Stimulated activated CD8-positive, alpha-beta memory T cell treated with anti-CD3 and anti-CD28 coated beads, Interleukin-4, amount 100 ng/mL, for 4 hours (primary cell): ENCODE measurements at places on chromosomes 5 and 9.

DNA sequence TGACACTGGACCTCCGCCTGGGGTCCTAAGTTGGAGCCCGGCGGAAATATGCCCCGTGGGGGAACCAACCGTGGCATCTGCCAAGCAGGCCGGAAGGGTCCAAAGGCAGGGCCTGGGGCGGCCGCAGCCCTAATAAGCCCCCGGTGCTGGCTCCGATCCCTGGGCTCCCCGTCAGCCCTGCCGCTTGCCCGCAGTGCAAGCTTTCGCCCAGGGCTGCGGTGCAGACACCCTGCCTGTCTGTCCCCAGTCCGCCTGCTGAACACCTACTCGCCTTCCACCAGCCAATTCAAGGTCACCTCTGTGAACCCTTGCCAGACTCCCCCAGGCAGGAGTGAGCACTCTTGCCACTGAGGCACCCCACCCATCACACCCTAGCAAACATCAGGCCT lies 502 bp upstream of the PTGR1 start:
- DNase-seq: no peak

GRCh38 chr9:134757216-134757975 lies 115.8 kb downstream of the COL5A1 start:
- DNase-seq: no peak

GRCh38 chr9:84271531-84271900 lies 69.0 kb downstream of the SLC28A3 start:
- DNase-seq: no peak

GRCh38 chr5:138685193-138685745 lies 68.0 kb upstream of the CTNNA1 start:
- no peak for DNase-seq

GRCh38 chr5:134328619-134329018 lies 38.4 kb downstream of the CDKL3 start:
- no peak for DNase-seq

- no peak for DNase-seq
Measured at GRCh38 chr9:135588886-135589595, 27.5 kb downstream of the PAEP start.

DNA sequence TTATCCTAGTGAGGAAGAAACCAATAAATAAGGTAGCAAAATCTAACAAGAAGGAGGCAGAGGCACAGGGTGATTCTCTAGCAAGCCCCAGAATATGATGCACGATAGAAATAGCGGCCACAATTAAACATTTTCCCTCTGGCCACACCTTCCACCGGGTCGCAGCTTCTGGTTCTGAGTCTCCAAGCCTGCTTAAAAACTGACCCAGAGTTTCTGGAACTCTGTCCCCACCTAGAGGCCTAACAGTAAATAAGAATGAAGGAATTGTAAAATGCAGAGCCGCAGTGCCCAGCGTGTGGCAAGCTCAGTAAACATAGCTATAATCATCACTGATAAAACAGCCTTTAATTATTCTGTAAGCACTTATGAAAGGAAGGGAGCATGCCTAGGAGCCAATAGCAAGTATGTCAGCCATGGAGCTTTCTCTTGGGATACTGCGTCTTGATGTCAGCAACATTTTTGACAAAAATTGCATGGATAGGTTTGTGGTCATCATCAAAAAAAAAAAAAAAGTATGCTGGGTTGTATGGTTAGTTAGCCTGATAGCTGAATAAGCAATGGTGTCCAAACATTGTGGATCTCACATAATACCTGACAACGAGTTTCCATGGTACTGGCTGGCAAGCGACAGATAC lies 465.5 kb downstream of the DNAH5 start:
- no peak for DNase-seq

DNA sequence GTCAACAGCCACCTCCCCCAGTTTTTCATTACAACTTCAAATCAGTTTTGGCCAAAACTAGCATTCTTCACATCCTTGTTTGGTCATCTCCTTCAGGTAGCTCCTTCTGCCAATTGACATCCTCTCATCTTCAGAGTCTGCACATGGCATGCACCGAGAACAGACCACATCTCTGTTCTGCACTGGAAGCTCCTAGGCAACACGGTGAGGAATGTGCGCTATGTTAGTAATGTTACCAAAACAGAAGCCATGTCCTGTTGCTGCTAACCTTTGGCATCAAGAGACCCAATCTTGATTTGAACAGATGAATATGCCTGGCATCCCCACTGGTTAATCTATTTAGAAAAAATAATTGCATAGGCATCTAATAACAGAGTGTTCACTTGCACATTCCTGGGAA lies 5.1 kb upstream of the HK3 start:
- DNase-seq: no peak

DNA sequence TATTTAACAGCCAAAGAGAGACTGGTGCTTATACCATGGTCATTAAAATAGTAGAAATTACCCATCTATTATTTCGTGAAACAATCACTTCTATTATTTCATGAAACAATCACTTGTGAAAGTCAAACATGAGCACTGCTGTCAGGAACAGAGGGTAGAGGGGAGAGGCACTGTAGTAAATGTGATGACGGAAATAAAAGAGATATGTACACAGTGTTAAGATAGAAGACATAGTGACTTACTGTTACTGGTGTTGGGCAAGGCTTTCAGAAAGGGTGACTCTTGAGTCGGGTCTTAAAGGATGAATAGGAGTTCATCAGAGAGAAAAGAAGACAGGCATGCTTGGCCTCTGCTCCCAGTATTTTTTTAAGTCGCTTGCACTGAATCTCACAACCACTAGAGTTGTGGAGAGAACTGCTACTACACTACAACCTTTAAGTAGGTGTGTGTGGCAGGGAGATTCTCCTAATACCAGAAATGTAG lies 162.6 kb upstream of the GNA14 start:
- DNase-seq: no peak

DNA sequence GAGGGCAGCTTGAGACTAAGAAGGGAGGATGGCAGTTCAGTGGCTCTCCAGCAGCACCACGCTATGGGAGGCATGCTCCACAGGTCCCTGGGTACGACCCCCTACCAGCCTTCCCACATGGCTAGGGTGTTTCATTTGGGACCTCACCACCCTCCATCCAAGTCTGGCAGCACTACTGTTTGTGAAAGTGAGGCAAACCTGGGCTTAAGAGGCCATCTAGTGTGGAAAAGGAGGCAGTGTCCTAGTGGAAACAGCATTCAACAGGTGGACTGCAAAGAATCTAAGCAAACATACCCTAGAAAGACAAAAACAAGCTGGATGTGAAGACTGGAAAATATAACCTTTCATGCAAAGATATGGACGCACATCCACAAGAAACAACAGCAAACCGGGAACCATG lies 4.8 kb upstream of the C5orf47 start:
- no peak for DNase-seq

- DNase-seq: no peak
Measured at GRCh38 chr9:127554966-127555839, 56.9 kb upstream of the STXBP1 start.

GRCh38 chr9:113568571-113569321 lies 105.2 kb downstream of the RGS3 start:
- no peak for DNase-seq

GRCh38 chr9:37414503-37414943 lies 8.0 kb upstream of the GRHPR start:
- DNase-seq: no peak

GRCh38 chr9:110623462-110624025 lies 44.0 kb upstream of the SVEP1 start:
- no peak for DNase-seq

- DNase-seq: no peak
Measured at GRCh38 chr5:15966066-15966640, 213.4 kb downstream of the MARCHF11 start.
